ENCODE measurements at places on chromosomes 12 and 14. TPM values are rescaled to one million over a fixed set of nuclear protein-coding genes. Genes with fewer than 3 reads are reported as not detected.

GRCh38 chr12:126182619-126183236 is 1117.5 kb downstream of the AACS start:
- H3K27me3 ChIP-seq = no peaks in the 10 kb centered on the region
- no peak overlapping the region for H3K4me3 ChIP-seq
- DNase-seq = no peak

SPIC gene
- not detected for total RNA-seq

GRCh38 chr12:66735275-66735674 is 56.4 kb upstream of the GRIP1 start:
- DNase-seq = no peak
- no peak overlapping the region for H3K4me3 ChIP-seq
- H3K27me3 ChIP-seq = no peaks in the 10 kb centered on the region

TEX52 gene
- total RNA-seq = not detected
